Esophagus squamous epithelium (tissue), 5 donors: ENCODE measurements at places on chromosomes 1 and 21.

DNA sequence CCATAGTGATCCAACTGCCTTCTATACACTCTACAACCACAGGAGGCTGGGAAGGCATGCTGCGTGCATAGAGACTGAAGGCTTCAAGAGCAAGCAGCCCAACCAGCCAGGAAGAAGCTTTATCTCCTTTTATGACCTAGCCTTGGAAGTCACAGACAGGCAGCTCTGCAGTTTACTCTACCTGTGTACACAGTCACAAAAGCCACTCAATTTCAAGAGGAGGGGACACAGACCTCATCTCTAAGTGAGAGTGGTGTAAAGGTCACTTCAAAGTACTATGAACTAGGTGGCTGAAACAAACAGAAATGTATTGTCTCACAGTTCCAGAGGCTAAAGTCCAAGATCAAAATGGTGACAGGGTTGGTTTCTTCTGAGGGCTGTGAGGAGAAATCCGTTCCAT is 69.6 kb upstream of the GJB5 start:
- H3K27ac ChIP-seq: no peak overlapping the region
- H3K4me3 ChIP-seq: no peak overlapping the region
- H3K27me3 ChIP-seq: no peaks in the 10 kb centered on the region
- DNase-seq: no peak

GRCh38 chr1:66737836-66738235 is 14.4 kb upstream of the DYNLT5 start:
- no peak overlapping the region for H3K27ac ChIP-seq
- no peaks in the 10 kb centered on the region for H3K36me3 ChIP-seq
- H3K4me3 ChIP-seq: no peak overlapping the region

DNA sequence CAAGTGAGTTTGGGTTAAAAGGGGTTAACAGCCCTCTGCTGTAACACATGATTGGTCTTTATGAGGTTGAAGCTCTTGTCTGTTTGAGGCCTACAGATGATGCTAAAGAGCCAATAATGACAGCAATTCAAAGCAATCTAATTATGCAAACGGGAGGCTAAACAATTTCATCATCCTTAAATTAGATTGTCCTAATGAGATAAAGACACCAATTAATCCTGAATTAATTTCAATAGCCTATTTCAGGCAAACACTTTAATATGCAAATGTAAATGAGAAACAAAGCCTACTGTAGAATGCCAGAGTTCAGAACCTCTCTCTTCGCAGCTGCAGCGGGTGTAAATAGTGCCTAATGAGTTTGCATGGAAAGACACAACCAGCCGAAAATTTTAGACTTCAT is 504.7 kb upstream of the PBX1 start:
- H3K4me1 ChIP-seq: no peaks in the 10 kb centered on the region
- no peak overlapping the region for H3K4me3 ChIP-seq
- no peak for DNase-seq
- no peaks in the 10 kb centered on the region for H3K27me3 ChIP-seq
- no peaks in the 10 kb centered on the region for H3K36me3 ChIP-seq

GRCh38 chr21:44766818-44767354 is 34.7 kb downstream of the UBE2G2 start:
- H3K4me3 ChIP-seq: no peak overlapping the region
- H3K4me1 ChIP-seq: peaks cover 26% of the 10 kb centered on the region

GRCh38 chr1:12745992-12746323 is at the start of gene CFAP107:
TSS of gene CFAP107 (plus strand) at chr1:12746200. CDS start at chr1:12746431, 231 bp downstream.
- H3K27ac ChIP-seq: no peak within 1 kb of the TSS
- DNase-seq: no peak
- no peaks in the 10 kb centered on the region for H3K36me3 ChIP-seq
- H3K27me3 ChIP-seq: no peaks in the 10 kb centered on the region

GRCh38 chr1:31752952-31753475 is 11.1 kb downstream of the ADGRB2 start:
- H3K4me3 ChIP-seq: no peak overlapping the region
- peaks cover 11% of the 10 kb centered on the region for H3K4me1 ChIP-seq
- no peak overlapping the region for H3K27ac ChIP-seq
- DNase-seq: no peak

GRCh38 chr21:22046576-22046975 is 1048.4 kb downstream of the NCAM2 start:
- DNase-seq: no peak
- no peak overlapping the region for H3K4me3 ChIP-seq

DNA sequence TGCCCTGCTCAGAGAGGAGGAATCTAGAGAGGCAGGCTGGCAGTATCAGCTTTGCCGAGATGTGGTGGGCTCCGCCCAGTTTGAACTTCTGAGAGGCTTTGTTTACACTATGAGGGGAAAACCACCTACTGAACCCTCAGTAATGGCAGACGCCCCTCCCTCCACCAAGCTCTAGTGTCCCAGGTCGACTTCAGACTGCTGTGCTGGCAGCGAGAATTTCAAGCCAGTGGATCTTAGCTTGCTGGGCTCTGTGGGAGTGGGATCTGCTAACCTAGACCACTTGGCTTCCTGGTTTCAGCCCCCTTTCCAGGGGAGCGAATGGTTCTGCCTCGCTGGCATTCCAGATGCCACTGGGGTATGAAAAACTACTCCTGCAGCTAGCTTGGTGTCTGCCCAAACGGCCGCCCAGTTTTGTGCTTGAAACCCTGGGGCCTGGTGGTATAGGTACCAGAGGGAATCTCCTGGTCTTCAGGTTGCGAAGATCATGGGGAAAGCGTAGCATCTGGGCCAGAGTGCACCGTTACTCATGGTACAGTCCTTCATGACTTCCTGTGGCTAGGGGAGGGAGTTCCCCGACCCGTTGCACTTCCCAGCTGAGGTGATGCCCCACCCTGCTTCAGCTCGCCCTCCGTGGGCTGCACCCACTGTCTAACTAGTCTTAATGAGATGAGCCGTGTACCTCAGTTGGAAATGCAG is 43.6 kb downstream of the C21orf91 start:
- H3K27me3 ChIP-seq: no peaks in the 10 kb centered on the region
- peaks cover 14% of the 10 kb centered on the region for H3K4me1 ChIP-seq
- H3K27ac ChIP-seq: no peak overlapping the region
- no peak for DNase-seq
